Right atrium auricular region (tissue), 2 donors: ENCODE measurements at places on chromosomes 1 and 21.

GRCh38 chr1:68542586-68542985 lies 45.7 kb upstream of the DEPDC1 start:
- DNase-seq: no peak

GRCh38 chr1:38578271-38578951 lies 281.2 kb downstream of the RRAGC start:
- no peak for DNase-seq

DNA sequence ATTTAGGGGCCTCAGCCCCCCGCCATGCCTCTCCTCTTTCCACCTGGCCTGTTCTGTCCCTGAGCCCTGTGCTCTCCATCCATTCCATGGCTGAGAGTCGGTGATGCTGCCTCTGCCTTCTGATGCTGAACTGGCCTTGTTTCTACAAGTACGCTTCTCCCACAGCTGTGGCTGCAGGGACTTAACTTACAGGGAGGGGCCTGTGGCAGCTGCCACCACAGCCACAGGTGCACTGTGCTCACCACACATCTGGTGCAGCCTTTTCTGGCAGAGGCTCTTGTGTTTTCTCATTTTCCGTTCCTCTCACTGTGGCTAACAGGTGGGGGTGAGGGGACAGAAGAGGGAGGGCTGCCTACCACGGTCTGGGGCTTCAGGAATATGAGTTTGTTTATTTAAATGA lies 4.2 kb downstream of the FMO1 start:
- no peak for DNase-seq

GRCh38 chr1:234722904-234723720 lies 113.1 kb upstream of the IRF2BP2 start:
- peak; percentile 91 for DNase-seq

DNA sequence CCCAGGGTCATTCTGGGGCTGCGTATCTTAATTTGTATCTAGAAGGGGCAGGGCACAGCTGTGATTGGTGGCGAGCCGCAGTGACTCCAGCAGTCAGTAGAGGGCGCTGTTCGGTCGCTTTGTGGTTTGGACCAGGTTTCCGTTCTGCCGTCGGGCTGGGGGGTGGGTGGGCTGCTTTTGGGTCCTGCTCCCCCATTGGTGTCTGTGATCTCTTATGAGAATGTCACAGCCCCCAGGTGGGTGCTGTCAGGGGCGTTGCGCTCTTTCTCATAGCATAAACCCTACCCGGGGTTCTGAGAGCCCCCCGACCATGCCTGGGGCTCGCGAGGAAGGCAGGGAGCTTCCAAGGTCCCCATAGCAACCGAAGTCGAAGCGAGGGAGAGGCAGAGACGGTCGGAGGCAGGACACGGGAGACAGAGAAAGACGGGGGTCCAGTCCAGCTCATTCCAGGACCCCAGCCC lies 5.4 kb downstream of the TFF3 start:
- DNase-seq: no peak

DNA sequence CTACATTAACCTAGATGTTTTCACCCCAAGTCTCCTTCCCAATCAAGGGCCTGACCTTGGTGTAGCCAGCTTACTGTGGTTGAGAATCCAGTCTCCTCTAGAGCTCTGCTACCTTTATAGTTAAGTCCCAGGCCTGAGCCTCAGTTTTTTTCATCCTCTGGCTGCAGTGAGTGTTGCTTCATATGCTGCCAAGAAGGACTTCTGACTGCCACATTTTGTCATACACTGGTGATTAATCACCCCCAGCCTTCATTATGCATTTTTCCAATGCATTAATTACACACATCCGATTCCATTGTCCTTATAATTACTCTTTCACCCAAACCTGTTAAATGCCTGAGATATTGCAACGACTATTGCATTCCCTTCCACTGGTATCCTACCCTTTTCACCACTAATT lies 66.3 kb upstream of the FGGY start:
- DNase-seq: no peak

DNA sequence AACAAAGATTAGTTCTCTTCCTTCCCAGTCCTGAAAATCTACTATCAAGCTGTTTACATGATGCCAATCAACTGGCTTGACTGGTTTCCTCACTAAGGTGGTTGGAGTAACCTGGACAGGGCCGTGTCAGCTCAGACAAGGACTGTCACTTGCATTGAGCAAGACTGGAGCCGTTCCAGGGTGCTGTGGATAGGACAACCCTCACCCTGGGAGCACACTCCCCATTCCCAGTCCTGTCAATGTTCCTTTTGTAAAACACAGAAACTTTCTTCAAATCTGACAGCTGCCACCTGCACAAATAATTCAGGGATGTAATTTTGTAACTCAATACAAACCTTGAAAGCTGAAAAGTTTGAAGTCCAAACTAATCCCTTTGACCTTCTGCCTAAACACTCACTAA lies 31.4 kb downstream of the PLPP3 start:
- no peak for DNase-seq
